ENCODE measurements at places on chromosomes 12 and 14.
A peak's percentile ranks its signal among the peaks of the same experiment; 100 is the strongest.

GRCh38 chr12:15268927-15269552 lies 47.8 kb upstream of the RERG start:
- DNase-seq = peak; percentile 75

DNA sequence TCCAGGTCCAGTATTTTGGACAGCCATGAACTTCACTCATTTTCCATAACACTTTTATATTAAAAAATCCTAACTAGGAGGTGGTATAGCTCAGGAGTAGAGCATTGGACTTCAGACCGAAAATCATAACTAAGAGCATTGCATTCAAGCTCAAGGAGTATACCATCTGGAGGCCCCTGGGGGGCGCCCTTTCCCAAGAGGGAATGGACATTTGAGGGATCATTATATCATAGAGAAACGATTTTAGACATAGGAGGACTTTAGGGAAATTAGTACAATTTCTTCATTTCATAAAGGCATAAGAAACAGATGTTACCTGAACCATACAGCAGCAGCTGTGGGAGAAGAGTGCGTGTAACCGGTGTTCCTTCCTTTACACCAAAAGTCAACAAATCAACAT lies 5.2 kb upstream of the ATG14 start:
- DNase-seq = peak; percentile 66

DNA sequence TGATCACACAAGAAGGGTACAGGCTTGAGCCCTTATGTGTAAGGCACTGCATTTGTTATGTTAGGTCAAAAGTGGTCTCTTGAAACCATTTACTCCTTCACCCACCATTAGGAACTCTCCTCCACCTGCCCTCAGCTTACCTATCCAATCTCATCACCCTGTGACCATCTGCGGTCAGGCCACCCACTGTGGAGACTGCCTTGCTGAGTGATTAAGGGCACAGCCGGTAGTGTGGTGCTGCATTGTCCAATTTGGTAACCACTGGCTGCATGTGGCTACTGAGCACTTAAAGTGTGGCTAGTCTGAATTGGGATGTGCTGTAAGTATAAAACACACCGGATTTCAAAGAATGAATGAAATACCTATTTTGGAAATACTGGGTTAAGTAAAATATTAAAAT lies 177.1 kb upstream of the PARP11 start:
- no peak for DNase-seq

GRCh38 chr12:93699271-93700145 lies 22.3 kb downstream of the CRADD start:
- DNase-seq = no peak

GRCh38 chr14:93926245-93926872 lies 785 bp upstream of the FAM181A start:
- DNase-seq = no peak

DNA sequence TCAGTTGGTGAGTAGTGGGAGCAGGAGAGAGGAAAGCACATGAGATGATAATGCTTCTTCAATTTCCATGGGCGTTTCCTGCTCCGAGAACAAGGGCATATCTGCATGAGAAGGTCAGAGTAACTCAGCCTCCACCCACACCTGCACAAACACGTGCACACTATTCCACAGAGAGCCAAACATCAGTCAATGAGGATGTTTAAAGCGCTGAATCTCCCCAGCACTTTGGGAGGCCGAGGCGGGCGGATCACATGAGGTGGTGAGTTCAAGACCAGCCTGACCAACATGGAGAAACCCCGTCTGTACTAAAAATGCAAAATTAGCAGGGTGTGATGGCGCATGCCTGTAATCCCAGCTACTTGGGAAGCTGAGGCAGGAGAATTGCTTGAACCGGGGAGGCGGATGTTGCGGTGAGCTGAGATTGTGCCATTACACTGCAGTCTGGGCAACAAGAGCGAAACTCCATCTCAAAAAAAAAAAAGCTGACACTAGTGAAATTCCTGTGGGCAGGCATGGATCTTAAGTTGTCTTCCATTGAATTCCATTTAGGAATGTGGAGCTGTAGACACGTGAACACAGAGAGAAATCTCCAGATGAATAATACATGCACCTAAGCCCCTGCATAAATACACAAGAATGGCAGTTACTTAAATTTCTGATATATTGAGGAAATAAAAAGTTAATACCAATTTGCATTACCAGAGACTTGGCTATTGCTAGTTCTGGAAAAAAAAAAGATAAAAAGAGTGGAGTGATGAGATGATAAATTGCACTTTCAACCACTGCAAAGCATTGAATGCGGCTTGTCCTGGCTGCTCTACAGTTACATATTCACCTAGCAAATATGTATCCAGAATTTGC lies 1097.4 kb upstream of the TMEM132C start:
- no peak for DNase-seq

DNA sequence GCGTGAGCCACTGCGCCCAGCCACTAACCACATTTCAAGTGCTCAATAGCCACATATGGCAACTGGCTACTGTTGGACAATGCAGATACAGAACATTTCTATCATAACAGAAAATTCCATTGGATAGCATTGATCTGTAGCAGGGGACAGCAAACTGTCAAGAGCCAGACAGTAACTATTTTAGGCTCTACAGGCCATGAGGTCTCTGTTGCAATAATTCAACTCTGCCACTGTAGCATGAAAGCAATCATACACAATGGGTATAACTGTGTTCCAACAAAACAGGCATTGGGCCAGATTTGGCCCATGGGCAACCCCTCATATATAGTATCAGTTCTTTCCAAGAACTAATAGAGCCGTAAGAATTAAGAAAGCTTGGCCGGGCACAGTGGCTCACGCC lies 8.0 kb downstream of the CSRNP2 start:
- DNase-seq = no peak

DNA sequence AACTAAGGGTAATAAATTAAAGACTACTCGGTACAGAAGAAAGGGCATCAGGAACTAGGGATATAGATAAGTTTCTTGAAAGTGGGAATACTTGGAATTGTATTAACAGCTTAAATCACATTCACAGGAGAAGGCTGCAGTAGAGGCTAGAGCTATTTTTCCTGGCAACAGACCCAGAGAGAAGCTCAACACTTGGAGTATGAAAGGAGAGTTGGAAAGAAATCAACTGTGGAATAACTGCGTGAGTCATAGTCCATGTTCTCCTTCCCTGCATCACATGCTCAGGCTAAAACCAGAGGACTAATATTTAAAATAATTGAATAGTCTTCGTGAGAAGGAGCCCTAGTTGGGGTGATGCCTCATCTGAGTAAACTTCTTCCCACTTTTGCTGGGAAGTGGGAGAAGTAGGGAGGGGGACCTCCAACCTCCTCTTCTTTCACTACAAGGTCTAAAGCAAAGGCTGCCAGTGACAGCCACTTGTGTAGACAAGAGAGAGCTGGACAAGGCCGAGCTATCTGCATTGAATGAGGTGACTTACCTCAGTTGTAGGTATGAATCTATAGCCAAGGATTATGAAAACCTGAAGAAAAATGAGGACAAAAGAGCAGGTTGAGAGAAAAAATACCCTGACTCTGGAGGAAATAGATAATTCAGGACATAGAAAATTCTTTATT lies 32.7 kb downstream of the DYRK2 start:
- no peak for DNase-seq

- DNase-seq = no peak
These were observed 168.6 kb downstream of the STXBP6 start for GRCh38 chr14:24881116-24881893.

DNA sequence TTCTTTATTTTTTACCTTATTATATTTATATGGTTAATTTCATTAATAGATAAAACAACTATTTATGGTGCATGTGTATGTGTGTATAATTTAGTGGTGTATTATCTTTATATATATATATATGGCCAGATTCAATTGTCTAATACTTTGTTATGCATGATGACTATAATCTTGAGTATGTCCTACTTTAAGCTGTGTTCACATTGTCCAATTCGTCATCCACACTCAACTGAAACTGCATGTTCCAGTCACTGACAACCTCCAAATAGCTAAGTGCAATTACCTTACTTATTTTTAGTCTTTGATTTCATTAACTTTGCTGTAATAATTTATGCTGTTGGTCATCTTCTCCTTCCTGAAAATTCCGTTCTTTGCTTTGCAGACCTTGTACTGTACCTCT lies 306.5 kb upstream of the TMTC1 start:
- DNase-seq = no peak

DNA sequence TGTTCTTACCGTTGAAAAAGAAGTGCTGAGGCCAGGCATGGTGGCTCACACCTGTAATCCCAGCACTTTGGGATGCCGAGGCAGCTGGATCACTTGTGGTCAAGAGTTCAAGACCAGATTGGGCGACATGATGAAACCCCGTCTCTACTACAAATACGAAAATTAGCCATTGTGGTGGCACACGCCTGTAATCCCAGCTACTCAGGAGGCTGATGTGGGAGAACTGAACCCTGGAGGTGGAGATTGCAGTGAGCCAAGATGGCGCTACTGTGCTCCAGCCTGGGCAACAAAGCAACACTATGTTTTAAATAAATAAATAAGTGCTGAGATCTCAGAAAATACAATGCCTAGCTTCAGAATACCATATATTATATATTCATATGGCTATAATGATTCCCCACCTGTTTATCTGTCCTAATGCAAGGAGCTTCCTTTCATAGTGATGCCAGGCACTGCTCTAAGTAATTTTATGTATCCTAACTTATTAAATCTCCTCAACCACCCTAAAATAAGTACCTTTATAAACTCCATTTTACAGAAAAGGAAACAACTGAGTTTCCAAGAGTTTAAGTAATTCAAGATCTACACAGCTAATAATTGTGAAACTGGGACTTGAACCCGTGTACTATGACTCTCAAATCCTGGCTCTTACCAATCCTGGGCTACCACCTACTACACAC lies 7.3 kb downstream of the PHLDA1 start:
- no peak for DNase-seq

DNA sequence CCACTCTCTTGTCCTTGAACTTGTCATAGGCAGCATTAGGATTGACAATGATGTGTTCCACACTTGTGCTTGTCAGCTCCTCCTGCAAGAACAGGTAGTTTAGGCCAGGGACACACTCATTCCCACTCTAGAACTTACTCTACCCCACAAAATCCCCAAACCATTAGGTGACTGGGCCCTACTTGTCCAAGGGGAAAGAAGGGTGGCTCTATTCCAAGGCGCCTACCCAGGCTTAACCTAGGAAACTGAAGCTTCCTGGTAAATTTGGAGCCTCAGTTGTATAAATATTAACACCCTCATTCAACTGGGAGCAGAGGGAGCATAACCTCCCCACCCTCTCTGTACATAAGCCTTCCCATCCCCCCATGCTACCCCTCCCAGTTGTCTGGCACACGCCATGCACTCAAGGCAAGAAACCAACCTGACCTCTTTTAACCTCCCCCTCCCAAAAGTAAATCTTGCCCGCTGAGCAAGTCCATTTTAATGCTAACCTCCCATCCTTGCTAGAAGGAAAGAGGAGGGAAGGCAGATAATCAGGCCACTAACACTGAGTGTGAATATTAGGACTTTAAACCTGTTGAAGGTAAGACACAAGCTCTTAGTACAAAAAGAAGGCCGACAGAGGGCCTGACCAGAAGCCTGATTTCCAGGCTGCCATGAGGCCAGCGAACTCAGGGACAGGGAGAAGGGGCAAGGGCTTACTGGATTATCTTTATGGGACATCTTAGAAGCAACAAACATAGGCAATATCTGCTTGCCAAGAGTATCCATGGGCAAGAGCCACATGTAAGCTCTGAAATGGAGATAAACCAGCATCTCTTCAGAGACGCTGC lies 11.0 kb downstream of the DCTN2 start:
- DNase-seq = no peak

DNA sequence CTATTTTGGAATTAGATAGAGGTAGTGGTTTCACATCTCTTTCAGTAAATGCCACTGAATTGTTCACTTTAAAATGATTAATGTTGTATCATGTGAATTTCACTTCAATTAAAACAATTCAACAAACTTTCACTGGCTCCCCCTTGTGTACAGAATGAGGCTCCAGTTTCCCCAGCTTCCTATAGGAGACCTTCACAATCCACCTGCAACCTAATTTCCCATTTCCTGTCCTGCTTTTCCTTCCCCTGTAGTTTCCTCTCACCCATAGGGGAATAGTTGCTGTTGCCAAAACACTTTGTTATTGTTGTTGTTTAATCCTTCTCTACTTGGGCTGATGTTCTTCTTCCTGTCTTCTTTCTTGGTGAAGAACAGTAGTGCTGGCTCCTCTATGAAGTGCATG lies 59.8 kb downstream of the NPAS3 start:
- DNase-seq = no peak

GRCh38 chr14:99190696-99191394 lies 81.2 kb downstream of the BCL11B start:
- no peak for DNase-seq

DNA sequence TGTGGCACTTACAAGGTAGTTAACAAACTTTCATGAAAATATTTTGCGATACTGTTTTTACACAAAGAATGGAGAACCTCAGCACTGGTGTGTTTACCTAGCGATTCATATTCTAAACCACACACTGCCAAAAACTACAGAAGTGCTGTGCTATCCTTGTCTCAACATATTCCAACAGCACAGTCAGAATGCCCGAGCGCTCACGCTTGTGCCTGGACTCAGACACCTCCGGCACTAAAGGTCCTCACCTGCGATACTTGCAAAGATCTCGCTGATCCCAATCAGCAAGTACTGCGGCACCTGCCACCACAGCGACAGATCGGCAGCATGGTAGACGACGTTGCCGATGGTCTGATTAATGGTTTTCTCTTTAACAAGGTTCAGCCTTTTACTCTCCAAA lies 23.2 kb downstream of the SLC15A4 start:
- no peak for DNase-seq

DNA sequence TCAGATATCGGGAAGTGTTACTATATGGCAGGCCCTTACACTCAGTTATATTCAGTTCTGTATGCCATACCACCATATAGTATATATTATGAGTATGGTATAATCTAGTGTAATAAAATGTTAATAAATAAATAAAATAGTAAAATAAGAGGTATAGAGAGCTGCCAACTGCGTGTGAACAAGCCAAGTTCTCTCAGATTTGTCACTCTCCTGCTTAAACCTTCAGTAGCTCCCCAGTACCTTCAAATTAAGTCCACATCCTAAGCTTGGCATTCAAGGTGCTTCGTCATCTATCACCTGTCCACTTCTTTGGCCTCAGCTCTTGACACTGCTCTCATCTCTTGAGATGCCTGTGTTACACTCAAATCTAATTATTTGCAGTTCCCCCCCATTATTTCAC lies 12.8 kb upstream of the CREBL2 start:
- no peak for DNase-seq

- no peak for DNase-seq
These were observed 69.9 kb upstream of the MON2 start for GRCh38 chr12:62396750-62397149.

- DNase-seq = peak; percentile 55
These were observed 114.0 kb downstream of the PLXNC1 start for GRCh38 chr12:94262228-94263010.

DNA sequence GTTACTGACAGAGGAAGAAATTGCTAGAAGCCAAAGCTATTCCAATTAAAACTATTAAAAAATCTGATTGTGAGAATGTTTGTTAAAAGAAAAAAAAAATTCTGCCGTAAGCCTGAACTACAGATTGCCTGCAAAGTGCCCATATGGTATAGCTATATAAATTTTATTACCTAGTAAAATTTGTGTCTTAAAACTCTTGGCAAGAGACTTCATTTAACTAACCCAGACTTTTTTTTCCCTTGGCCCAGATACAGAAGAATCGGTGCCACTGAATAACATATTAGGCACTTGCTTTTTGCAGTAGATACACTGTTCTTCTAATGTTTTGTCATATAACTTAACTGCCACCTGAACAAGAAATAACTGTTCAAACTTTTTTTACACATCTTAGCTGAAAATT lies 125.5 kb downstream of the RPS29 start:
- no peak for DNase-seq

Measured in erythroblast (primary cell).